ENCODE measurements at places on chromosomes 6 and 20.
A peak's percentile ranks its signal among the peaks of the same experiment; 100 is the strongest.

- no peak for DNase-seq
These were observed 523.0 kb upstream of the FLRT3 start for GRCh38 chr20:14860410-14860814.

GRCh38 chr6:90068264-90068663 is 174.0 kb downstream of the GJA10 start:
- DNase-seq = no peak

DNA sequence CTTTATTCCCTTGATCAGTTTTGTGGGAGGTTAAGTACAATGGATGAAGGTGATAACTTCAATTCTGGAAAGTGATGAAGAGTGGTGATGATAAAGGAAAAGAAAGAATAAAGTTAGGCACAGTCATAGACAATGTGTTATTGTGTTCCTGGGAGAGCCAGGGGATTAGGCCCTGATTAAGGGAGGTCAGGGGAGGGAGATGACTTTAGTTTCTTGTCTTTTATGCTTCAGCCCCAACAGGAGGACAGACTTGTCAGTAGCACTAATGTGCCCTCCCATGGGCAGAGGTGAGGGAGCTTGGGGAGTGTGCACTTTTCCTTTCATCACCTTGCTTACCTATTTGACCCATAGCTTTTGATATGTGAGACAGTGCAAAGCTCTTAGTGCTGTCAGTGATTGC is 115.7 kb downstream of the CD109 start:
- no peak for DNase-seq

- no peak for DNase-seq
These were observed 45.2 kb downstream of the DEFB114 start for GRCh38 chr6:49918787-49919186.

- no peak for DNase-seq
These were observed 74.0 kb upstream of the TOP1 start for GRCh38 chr20:40954521-40955165.

- DNase-seq = peak; percentile 70
These were observed 28.8 kb upstream of the TLDC2 start for GRCh38 chr20:36847009-36847709.

- no peak for DNase-seq
These were observed 15.6 kb upstream of the SEC63 start for GRCh38 chr6:107973594-107973993.

DNA sequence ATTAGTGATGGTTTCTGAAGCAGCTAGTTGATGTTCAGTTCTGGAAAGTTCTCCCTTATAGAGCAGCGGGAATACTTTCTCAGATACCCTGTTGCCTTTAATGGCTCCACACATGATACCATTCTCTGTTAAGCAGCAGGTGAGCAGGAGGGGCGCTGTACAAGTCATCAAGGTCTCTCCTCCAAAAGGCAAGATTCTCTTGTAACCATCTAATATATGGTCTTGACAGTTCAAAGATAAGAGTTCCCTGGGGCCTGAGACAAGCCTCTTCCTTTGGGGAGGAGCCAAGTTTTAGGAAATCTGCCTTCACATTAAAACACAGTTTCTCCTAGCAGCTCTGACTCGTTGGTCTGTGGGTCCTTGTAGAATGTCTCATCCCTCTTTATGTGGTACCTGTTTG is 258.2 kb downstream of the QKI start:
- no peak for DNase-seq

DNA sequence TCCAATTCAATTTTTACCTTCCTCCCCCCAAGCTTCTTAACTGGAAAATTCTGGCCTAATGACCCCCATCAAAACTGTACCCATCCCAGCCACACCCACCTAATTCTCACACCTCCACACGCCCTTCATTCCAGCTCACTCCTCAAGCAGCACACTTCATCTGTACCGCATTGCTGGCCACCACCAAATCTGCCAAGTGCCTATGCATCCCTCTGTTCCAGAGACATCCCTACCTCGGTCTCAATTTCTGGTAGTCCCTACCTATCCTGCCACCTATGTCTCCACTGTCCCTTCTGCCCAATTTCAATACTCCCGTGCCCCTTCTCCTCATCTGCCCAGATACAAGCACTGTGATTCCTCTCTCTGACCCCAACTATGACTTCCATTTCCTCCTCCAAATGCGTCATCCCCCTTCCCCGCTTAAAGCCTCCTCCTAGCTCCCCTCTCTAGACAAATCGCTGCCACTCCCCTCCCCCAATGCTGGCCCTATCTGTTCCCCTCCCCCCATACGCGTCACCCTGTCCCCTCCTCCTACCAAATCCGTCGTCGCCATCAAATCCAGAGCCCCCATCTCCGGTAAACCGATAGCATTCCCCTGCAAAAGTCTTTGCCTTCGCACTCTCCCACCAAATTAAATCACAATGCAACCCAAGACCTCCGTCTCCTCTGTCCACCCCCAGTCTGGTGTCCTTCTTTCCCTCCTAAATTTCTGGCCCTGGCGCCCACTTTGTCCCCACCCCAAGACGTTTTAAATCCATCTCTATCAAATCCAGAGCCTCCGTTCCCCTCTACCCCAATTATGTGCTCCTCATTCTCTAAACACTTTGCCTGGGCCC is 1.2 kb downstream of the MTCH1 start:
- no peak for DNase-seq

- DNase-seq = no peak
These were observed 10.3 kb upstream of the RHAG start for GRCh38 chr6:49646942-49647341.

DNA sequence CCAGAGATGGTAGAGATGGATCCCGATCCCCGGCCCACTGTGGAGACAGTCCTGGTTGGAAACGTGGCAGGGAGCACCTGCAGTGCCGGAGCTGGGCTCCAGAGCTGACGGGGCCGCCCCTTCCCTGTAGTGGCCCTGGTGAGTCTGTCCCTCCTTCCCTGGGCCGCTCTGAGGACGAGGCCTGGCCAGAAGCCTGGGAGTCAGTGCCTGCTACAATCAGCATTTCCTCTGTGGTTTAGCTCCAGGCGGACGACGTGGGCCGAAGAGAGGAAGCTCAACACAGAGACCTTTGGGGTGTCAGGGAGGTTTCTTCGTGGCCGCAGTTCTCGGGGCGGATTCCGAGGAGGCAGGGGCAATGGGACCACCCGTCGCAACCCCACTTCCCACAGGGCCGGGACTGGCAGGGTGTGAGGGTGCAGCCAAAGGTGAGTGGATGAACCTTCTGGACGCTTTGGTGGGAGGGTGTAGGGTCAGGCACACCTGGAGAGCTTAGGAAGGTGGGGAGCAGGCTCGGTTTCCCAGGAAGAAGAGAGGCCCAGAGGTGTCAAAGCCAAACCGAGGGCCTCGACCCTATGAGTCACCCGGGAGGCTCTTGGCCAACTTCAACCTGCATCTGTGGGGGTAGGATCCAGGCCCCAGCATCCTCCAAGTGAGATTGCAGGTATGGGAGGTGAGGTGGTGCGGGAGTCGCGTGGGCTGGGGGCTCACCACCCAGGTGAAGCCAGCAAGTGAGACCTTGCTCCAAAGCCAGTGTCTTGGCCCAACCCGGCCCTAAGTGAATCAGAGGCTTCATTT is 9.9 kb downstream of the PSMA7 start:
- no peak for DNase-seq

DNA sequence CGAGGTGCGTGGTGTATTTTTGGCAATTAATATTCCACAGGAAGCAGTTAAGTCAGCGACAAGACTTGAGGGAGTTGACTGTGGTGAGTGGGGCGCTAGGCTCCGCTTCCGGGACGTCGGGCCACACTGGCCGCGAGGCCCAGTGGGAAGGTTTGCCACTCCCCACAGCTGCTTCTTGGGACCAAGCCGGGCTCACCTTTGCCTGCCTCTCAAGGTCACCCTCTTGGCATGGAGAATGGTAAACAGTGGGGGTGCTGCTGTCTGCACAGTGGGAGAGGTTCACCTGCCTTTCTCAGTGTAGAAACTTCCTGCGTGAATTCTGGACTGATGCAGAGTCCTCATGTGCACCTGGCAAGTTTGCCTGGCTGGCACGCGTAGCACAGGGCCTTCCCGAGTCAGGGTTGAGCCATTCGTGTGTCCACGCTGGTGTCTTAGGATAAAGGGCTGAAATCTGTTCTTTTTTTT is 6.4 kb downstream of the OSBPL2 start:
- DNase-seq = no peak

DNA sequence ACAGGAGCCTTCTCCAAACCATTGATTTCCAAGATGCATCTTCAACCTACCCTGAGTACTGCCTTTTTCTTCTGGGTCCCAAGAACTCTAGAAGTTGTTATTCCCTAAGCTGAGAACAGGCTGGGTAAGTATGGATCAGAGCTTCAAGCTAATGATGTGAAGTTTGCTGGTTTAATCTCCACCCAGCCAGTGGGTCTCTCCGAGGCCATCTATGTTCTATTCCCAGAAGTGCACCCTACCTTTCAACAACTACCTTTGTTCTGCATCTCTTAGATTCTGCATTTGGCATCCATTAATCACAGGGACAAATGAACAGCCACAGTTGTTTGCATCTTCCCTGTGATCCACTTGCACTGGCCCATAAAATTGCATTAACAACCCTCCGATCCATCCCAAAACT is 246.2 kb downstream of the HIVEP2 start:
- DNase-seq = no peak

GRCh38 chr20:64162239-64162910 is 1.9 kb upstream of the MYT1 start:
- DNase-seq = no peak

DNA sequence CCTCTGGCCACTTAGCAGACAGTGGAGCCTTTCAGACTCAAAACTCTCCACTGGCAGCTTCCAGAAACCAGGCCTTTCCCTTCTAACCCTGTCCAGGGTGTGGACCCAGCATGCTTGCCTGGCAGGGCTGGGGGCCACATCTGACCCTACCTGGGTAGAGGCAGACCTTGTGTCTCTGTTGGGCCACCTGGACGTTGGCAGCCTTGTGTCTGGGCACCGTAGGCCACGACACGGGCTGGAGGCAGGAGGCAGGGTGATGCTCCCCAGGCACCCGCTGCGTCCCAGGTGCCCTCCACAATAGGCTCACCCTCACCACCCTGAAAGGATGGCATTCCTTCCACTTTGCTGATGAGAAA is 67.6 kb downstream of the NOL4L start:
- no peak for DNase-seq

DNA sequence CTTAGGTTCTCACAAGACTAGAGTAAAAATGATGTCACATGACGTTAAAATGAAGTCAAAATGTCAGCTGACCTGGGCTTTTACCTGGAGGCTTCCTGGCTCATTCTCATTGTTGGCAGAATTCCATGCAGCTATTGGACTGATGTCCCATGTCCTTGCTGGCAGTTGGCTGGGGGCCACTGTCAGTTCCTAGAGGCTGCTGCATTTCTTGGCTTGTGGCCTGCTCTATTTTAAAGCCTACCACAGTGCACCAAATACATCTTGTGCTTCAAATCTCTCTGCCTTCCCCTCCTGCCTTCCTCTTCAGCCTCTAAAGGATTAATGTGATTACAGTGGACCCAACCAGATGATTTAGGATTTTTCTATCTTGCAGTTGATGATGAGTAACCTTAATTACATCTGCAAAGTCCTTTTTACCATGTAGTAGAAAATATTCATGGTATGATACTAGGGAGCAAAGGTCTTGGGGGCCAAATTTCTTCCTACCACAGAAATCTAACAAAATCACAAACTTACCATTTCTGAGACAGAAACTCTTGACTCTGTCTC is 81.9 kb downstream of the FIG4 start:
- no peak for DNase-seq

GRCh38 chr6:151763938-151764680 is 43.4 kb upstream of the ESR1 start:
- peak; percentile 12 for DNase-seq

DNA sequence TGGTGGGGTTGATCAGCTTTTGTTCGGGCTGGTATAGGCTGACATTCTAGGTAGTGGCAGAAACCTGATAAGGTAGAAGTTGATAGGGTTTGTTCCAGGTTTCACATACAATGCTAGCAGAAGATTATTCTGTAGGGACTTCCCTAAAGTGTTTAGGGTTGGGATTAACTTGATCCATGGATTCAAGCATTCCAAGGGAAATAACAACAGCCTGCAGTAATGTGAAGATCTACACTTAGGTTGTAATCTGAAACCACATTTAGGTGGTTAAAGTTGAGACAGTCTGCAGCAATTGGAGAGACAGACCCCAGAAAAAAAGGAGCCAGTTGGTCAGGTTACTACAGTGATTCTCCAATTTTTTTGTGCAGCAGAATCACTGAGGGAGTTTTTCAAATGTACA is 56.1 kb downstream of the GJA1 start:
- peak; percentile 58 for DNase-seq

DNA sequence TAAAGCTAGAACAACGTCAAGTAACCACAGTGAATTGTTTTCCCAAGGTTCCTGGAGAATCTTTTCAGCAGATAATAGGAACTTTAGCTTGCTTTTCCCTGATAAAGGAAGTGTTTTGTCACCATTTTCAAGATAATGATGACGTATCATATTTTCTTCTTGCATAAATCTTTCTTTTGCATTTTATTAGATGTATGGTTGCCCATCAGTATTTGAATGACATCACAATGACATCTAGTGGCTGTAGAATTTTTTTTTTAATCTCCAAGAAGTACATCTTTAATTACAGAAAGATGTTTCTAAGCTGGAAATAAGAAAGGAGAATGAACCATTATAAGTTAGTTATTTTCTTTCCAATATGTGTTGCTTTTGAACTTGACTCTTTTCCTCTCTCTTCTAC is 83.0 kb downstream of the CENPW start:
- no peak for DNase-seq

DNA sequence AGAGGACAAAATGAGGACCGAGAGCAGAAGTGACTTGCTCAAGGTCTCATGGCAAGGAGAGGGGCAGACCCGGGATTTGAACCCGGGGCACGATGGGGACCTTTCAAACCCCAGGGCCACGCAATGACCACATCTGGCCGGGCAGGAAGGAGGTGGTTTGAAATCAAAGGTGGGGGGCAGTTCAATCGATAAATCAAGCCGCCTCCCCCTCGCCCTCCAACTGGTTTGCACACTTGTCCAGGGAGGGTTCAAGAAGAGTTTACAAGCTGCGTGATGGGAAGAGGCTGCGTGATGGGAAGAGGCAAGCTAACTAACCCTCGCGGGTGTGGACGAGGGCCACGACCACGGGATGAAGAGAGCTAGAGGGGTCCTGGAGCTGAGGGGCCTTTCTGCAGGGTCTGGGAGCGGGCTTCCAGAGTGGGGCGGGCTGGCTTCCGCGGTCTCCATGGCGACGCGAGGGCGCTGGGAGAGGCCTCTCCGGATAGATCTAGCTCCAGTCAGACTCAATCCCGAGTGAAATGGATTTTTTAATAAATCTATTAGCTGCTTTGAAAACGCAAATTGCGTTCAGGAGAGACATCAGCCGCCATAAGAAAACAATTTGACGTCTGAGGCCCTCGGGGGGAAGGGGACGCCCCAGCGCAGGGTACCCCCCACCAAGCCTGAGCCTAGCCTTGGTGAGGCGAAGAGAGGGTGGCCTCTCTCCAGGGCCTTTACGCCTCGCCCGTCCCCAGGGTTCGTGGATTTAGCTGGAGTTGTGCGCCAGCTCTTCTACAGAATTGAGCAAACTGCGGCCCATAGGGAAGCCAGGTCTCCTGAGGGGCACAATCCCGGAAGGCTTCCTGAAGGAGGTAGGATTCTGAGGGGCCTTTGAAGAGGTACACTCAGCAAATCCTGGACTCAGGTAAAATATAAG is 143.9 kb downstream of the GRM4 start:
- DNase-seq = no peak

GRCh38 chr6:54291146-54291545 is 17.1 kb upstream of the TINAG start:
- no peak for DNase-seq

Data from NCI-H524 treated with DMSO at 0.1 percent for 48 hours (cell line).